ENCODE measurements at places on chromosomes 11 and 22. TPM values are rescaled to one million over a fixed set of nuclear protein-coding genes. Genes with fewer than 3 reads are reported as not detected.

DNA sequence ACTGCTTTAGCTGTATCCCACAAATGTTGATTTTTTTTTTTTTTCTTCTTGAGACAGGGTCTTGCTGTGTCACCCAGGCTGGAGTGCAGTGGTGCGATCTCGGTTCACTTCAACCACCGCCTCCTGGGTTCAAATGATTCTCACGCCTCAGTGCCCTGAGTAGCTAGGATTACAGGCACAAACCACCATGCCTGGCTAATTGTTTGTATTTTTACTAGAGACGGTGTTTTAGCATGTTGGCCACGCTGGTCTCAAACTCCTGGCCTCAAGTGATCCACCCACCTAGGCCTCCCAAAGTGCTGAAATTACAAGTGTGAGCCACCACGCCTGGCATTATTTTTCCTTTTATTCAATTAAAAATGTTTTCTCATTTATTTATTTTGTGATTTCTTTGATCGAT is 55.9 kb downstream of the PDHX start:
- DNase-seq: no peak

DNA sequence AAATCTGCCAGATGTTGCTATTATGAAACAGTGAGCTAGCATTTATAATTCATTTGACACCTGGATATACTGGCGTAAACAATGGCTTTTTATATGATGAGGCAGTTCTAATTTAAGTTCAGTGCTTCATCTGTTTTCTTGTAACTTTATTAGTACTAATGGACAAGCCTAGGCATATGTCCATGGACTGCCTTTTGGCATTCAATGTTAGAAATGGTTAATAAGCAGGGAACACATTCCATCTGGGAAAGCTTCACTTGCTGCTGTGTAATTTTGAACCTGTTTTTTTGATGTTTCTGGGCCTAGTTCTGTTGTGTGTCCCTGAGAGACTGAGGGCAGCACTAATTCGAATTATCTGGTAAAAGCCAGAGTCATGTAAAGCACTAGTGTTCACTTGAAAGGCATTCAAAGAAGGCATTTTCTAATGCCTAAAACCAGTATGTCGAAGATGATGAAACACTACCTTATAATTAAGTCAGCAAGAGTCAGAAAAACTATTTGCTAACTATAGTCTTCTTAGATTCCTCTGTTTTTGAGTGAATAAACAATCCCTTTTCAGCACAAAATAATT is 138.5 kb downstream of the SWAP70 start:
- DNase-seq: peak; percentile 90

- no peak for DNase-seq
Observed at GRCh38 chr22:23517804-23518375, 62.2 kb downstream of the IGLL1 start.

GRCh38 chr22:30211124-30211820 is 35.3 kb downstream of the LIF start:
- no peak for DNase-seq

The APOL4 gene
- polyA plus RNA-seq: not detected

The MYBPC3 gene
- polyA plus RNA-seq: 0.08 TPM

DNA sequence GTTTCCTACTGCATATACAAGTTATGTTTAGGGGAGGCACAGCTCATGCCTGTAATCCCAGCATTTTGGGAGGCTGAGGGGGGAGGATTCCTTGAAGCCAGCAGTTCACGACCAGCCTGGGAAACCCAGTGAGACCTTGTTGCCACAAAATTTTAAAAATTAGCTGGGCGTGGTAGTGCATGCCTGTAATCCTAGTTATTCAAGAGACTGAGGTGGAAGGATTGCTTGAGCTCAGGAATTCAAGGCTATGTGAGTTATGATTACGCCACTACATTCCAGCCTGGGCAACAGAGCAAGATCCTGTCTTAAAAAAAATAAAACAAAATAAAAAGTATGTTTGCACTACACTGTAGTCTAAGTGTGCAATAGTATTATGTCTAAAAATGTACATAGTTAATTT is 108.8 kb upstream of the TEAD1 start:
- no peak for DNase-seq

The MUC6 gene
- not detected for polyA plus RNA-seq

DNA sequence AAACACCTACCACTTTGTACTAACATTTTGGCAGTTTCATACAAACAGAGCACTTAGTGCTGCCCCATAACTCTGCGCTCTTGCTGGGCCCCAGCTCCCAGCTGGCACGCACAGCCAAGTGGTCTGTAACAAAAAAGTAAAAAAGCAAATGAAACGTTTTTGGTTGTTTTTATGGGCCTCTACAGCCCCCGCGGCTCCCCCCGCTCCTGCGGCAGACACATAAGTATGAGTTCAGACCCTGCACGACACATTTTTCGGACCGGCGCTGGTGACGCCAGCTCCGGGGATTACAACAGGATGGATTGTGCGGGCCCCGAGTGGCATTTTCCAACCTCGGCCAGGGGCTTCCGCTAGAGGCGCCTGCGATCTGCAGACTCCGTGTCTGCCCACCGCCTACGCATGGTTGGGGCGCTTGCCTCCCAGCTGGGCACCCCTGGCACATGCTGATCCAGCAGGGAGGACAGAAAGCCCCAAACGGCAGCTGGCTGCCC is 418.2 kb downstream of the SOX6 start:
- DNase-seq: no peak

The GNG3 gene
- 0.29 TPM for polyA plus RNA-seq

The RIMBP3B gene
- not detected for polyA plus RNA-seq

The OR52A1 gene
- polyA plus RNA-seq: not detected

DNA sequence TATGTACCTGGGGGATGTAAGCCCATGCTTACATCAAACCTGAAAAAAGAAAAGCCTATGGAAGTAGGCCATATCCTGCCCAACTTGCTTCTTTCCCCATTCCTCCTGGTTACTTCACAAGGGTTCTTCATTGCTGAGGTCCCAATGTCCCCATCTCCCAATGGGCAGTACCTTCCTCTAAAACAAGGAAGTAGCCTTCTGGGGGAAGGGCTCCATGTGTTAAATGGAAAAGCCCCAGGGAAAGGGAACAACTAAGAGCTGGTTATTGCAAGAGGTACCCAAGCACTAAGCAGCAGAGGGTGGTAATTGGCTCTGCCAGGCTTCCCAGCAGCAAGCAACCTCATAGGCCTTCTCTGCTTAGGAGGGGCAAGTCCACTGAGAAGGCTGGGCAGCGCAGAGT is 11.3 kb downstream of the TMEM216 start:
- no peak for DNase-seq

The MTFP1 gene
- polyA plus RNA-seq: 8.1 TPM

DNA sequence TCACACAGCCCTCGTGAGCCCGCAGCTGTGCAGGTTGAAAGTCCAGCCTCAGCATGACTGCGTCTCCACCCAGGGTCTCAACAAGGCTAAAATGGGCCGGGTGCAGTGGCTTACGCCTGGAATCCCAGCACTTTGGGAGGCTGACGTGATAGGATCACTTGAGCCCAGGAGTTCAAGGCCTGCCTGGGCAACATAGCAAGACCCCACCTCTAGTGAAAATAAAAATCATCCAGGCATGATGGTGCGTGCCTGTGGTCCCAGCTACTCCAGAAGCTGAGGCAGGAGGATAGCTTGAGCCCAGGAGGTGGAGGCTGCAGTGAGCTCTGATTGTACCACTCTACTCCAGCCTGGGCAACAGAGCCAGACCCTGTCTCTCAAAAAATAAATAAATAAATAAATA is 100.8 kb upstream of the PRR5 start:
- DNase-seq: no peak

- no peak for DNase-seq
Observed at GRCh38 chr22:31497148-31497938, 1.0 kb downstream of the SFI1 start.

The CCDC34 gene
- polyA plus RNA-seq: 8.1 TPM

DNA sequence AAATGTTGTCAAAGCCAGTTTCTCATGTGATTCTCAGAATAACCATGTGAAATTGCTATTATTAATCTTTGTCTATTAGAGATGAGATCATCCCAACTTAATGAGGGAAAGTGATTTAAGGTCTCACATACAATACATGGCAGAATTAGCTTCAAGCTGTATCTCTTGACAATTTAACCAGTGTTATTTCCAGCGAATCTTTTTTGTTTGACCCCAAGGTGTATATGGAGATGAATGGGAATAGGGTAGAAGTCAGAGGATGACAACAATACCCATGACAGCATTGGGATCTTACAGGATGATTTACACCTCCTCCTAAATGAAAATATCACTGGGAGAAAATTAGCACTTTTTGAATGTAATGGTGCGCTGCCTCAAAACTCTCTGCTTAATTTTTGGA is 290.8 kb upstream of the LUZP2 start:
- no peak for DNase-seq

DNA sequence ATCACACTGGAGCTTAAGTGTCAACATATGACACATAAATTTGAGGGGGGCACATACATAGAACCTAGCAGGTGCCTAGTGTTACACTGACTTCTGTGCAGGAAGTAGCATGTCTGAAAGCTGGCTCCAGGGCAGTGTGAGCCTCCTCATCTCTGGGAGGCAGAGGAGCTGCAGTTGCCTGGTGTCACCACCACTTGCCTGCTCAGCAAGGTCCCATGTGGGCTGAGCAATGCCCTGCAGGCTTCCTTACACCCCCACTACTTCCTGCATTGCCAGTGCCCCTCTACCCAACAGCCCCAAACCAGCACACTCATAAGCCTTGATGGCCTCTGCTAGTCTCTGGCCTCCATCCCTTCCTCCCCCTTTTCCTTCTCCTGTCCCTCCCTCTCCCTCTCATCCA is 165.8 kb downstream of the BUD13 start:
- no peak for DNase-seq

- DNase-seq: no peak
Observed at GRCh38 chr11:121563003-121563402, 110.2 kb upstream of the SORL1-AS1 start.

DNA sequence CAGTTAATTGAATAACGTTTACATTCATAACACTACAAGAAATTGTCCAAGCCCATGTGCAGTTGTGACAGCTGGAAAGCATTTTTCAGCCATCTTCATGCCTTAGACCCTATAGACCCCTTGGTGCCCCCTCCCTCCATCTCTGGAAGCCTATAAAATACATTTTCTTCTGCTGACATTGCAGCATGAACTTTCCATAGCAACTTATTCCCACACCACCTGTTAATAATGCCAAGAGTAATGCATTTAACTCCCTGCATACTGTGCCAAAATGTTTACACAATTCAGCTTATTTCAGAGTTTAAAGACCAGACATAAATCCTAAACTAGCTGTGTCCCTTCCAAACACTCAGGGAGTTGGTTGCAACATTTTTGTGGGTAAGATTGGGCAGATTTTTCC is 143.0 kb upstream of the ARHGAP20 start:
- peak; percentile 14 for DNase-seq

The OR52B2 gene
- polyA plus RNA-seq: not detected

DNA sequence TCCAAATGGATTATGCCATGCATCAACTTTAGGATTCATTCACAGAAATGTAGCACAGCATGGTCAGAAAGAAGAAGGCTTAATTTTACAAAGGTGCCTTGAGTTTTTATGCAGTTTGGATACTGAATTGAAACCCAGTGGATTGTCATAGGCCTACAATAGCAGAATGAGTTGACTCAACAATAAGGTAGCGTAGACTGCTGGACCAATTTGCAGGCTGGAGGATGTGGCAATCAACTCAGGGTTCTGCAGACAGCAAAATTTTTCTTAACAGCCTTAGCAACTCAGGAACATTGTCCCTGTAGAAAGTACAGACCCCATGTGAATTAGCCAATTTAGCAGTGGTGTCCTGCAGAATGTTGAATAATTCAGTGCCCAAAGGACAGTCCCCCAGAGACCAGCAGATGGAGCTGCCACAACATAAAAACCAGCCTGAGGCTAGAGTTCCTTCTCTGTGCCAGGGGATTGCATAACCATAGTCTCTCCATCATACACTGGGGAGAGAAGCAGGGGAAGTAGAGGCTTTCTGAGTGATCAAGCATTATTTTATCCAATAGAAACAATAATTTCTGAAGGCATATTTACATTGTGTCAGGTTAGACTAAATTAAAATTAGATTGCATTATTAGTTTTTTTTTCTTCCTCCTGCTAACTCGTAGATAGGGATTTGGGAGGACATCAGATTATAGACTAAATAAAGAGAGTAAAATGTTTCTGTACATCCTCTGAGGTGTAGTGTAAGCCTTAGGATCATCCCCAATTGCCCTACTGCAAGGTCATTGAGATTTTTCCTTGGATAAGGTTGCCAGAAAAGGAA is 20.3 kb upstream of the MRPL17 start:
- peak; percentile 88 for DNase-seq

The GUCY1A2 gene
- polyA plus RNA-seq: 0.15 TPM

DNA sequence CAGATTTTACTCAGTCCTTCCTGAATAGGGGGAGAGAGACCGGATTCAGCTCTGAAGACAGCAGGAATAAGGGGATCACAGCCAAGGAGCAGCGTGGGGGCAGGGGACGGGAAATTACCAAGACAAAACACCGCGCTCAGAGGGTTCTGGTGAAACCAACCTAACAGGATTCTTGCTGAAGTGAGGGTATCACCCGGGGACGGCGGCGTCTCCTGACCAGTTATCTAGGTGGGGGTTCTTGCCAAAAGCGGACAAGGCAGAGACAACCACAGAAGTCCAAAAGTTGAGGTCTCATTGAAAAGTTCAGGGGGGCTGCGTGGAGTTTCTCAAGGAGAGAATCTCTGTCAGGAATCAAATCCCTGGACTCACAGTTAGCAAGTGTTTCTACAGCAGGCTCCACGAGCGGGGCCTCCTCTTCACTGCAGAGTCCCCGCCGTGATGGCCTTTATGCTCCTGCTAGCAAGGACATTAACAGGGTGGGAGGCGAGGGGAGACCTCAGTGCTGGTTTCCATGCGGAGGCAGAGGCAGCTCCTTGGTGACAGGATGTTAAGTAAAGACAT is 291.0 kb downstream of the BRD1 start:
- no peak for DNase-seq

The PTGDR2 gene
- 0.06 TPM for polyA plus RNA-seq

The VSIG10L2 gene
- not detected for polyA plus RNA-seq

- no peak for DNase-seq
Observed at GRCh38 chr22:46517255-46517761, 20.1 kb downstream of the CELSR1 start.

DNA sequence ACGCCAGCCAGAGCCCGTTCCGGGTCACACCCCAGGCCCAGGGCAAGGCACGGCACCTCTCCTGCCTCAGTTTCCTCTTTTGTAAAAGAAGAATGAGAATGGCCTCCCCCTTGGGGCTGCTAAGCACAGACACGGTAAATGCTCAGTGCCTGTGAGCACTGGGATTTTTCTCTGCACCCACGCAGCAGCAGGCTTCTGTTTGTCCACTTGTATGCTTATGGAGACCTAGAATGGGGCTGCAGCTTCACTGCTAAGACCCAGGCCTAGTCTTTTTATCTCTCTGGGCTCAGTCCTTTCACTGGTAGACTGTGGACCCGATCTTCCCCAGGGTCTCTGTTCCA is 1327.9 kb downstream of the TBC1D22A start:
- no peak for DNase-seq

The FBLN1 gene
- polyA plus RNA-seq: 335 TPM

The OR8A1 gene
- not detected for polyA plus RNA-seq

GRCh38 chr11:115362997-115363396 is 141.2 kb downstream of the CADM1 start:
- no peak for DNase-seq
